Type B pancreatic cell (in vitro differentiated cells): ENCODE measurements at places on chromosomes 11 and 22. TPM values are rescaled to one million over a fixed set of nuclear protein-coding genes. Genes with fewer than 3 reads are reported as not detected.

The SLC2A11 gene
- total RNA-seq, result 19.6 and 32.1 TPM in 2 replicates

The NXPE2 gene
- total RNA-seq, result not detected in 2 replicates

The BAIAP2L2 gene
- total RNA-seq, result 4.5 and 12.1 TPM in 2 replicates

The APOL1 gene
- 5.4 and 6.8 TPM in 2 replicates for total RNA-seq

The P2RX6 gene
- total RNA-seq, result 0.71 and 2.8 TPM in 2 replicates

DNA sequence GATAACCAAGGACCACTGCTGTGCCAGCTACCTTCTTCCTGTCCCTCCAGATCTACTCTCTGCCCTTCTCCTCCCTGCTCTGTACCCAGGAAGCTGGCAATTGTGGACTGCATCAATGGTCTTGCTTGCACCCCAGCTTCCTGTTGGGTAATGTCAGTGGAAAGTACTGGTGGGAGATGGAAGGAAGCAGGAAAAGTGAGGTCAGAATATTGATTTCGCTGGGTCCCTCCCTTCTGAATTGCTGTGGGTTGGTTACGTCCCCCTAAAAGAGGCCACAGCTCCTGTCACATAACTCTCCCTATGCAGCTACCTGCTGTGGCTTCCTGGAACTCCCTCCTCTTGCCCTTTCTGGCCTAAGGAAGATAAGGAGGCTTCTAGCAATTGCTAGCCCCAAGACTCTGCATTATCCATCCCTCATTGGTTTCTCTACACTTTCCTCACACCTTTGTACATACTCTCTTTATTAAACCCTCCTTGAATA, 81.2 kb downstream of the RASSF10 start:
- H3K27ac ChIP-seq, result no peak overlapping the region
- no peak for DNase-seq
- no peaks in the 10 kb centered on the region for H3K36me3 ChIP-seq
- no peaks in the 10 kb centered on the region for H3K4me1 ChIP-seq
- no peak overlapping the region for H3K4me3 ChIP-seq

DNA sequence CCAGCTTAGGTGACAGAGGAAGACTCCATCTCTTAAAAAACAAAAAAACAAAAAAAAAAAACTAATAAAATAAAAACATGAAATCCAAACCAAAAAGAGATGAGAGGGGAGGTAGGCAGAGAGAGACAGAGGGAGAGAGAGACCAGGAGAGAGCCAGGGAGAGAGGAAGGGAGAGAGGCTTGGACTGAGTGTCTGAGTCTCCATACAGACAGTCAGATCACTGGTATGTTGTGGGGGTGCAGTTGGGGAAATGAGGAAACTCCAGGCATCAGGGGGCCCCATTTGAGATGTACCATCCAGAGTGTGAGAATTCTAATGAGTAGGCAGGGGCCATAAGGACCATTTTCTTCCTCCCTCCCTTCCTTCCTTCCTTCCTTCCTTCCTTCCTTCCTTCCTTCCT, 53.1 kb upstream of the SEPTIN5 start:
- no peak overlapping the region for H3K4me3 ChIP-seq
- no peak overlapping the region for H3K27ac ChIP-seq
- peaks cover 15% of the 10 kb centered on the region for H3K4me1 ChIP-seq
- DNase-seq, result peak; percentile 27
- H3K27me3 ChIP-seq, result peaks cover 3% of the 10 kb centered on the region

DNA sequence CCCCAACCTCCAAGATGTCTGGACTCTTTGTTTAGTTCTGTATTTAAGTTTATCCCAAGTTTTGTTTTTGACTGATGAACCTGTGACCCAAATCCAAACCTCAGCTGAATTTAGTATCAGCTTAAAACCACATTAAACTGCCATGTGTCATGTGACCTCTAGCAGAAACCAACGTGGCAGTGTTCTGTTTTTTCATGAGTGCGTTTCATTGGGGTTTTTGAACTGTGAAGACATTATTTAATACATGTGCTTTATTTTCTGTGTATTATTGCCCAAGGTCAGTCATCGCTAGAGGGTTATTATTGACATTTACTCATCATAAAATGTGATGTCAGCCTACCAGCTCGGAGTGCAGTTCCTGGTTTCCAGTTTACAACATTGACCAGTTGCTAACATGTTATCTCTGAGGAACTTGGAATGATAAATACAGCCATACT, 1.8 kb downstream of the TLCD5 start:
- peaks cover 9% of the 10 kb centered on the region for H3K36me3 ChIP-seq
- H3K4me1 ChIP-seq, result peaks cover 22% of the 10 kb centered on the region
- H3K27ac ChIP-seq, result no peak overlapping the region
- H3K27me3 ChIP-seq, result peaks cover 10% of the 10 kb centered on the region
- DNase-seq, result no peak
- peak overlapping the region; percentile 88 for H3K4me3 ChIP-seq

DNA sequence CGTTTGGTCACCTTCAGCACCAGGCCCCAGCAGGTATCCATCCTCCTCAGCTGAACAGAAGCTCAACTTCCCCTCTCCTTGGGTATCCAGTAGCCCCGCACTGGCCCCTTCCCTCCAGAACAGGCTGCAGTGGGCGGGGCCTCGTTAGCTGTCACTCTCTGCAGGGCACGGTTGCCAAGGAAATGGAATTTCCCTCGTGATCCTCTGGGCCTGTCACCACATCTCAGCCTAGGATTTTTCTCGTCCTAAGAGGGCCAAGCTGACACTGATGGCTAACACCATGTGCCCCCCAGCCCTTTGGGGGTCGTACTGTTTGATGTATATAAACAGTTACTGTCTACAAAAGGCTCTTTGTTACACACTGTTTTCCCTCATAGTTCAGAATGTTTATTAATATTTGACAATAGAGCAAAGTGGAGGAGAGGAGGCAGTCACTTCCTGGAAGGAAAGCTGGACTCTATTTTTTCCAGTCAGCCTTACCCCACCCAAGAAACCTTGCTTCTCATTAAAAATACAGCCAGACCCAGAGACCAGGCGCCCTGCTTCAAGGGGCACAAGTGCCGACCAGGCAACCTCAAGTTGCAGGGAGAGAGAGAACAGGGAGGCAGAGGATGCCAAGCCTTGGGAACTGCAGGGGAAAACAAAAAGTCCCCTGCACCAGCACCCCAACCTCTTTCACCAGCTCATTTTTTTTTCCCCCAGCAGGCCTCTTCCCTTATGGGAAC, 44.5 kb downstream of the FEZ1 start:
- H3K4me3 ChIP-seq, result peak overlapping the region; percentile 57
- DNase-seq, result peak; percentile 76
- peak overlapping the region; percentile 61 for H3K27ac ChIP-seq

DNA sequence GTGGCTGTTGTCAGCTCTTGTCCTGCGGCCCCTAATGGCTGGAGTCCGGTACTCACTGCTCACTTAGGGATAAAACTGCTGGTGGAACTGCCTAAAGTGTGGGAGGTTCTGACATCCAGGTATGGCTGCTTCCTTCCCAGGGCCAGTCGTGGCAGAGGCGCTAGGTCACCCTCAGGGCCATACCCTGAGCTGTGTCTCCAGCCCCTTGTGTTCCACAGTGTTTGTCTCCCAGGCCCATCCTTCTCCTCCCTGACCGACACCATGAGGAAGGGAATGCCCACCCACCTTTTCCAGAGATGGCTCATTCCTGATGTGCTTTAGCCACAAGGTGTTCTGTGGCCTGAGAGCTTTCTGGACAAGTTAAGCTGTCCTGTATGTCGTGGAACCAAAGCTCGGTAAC, 12.4 kb upstream of the ACR start:
- peaks cover 11% of the 10 kb centered on the region for H3K27me3 ChIP-seq
- no peak overlapping the region for H3K27ac ChIP-seq
- no peaks in the 10 kb centered on the region for H3K4me1 ChIP-seq
- peaks cover 16% of the 10 kb centered on the region for H3K36me3 ChIP-seq
- no peak for DNase-seq

DNA sequence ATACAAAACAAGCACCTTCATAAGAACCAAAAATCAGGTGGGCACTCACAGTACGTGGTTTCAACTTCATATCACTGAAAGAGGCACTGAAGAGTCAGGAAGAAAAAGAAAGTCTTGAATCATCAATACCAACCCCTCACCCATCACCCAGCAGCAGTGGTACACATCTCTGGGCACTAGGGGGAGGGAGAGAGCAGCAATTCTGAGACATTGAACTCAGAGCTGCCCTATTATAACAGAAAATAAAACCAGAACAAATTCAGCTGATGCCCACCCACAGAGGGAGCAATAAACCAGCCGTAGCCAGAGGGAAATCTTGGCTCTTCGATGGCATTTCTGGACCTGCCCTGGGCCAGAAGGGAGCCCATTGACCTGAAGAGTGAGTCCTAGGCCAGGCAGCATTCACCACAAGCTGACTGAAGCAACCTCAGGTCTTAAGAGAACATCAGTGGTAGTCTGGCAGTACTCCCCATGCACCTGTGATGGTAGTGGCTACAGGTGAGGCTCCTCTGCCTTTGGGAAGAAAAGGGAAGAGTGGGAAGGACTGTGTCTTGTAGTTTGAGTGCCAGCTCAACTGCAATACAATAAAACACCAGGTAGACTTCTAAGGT, 42.2 kb upstream of the FAM181B start:
- no peaks in the 10 kb centered on the region for H3K36me3 ChIP-seq
- H3K4me3 ChIP-seq, result no peak overlapping the region
- H3K4me1 ChIP-seq, result no peaks in the 10 kb centered on the region

DNA sequence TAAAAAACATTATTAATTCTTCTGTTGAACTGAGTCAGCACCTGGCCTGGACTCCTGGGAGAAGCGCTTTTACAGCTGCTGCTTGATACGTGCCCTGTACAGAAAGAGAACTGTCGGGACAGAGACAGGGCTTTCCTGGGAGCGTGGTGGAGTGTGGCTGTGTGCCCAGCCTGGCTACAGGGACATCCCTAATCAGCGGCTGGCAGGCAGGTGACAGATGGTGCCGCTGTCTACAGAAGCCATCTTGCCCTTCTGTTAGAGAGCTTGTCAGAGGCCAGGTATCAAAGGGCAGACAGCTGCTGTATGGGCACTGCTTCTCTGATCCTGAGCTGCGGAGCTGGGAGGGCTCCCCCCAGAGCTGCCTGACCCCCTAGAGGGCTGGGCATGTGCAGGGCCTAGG, 361.8 kb downstream of the TENM4 start:
- H3K27me3 ChIP-seq, result no peaks in the 10 kb centered on the region
- H3K4me3 ChIP-seq, result no peak overlapping the region
- peaks cover 14% of the 10 kb centered on the region for H3K36me3 ChIP-seq
- no peak for DNase-seq
- H3K4me1 ChIP-seq, result peaks cover 65% of the 10 kb centered on the region
- H3K27ac ChIP-seq, result no peak overlapping the region

DNA sequence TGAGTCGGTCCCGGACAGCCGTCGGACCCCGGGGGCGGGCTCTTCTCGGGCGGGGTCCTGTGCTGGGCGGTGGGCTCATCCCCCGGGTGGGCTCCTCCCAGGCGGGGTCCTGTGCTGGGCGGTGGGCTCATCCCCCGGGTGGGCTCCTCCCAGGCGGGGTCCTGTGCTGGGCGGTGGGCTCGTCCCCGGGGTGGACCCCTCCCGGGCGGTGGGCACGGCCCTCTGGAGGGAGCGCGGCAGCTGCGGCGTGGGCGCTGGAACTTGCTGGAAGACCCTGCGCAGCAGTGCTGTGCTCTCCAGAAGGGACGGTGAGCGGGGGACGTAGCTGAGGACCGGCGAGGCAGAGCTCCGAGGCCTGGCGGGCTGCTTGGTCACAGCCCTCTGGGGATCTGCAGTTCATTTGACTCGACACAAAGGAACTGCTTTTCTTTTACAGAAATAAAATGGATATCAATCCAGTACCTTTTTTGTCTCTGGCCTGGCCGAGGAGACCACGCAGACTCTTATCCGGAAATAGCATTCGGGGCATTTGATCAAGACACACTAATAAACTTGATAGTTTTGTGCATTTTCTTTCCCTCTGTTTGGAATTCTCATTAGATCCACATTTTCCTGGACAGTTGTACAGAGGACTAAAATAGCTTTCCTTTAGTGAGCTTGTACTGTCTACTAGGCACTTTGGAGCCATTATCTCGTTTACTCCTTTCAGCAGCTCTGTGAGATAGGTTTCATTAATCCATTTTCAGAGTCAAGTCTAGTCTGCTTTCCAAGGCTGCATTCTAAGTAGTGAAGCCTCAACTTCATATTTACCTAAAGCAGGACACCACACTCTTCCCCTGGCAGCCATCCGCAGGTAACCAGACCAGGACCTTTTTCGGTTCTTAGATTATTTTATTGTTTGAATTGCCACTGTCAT, 812 bp downstream of the JAM3 start:
- H3K27ac ChIP-seq, result no peak overlapping the region
- H3K4me1 ChIP-seq, result peaks cover 20% of the 10 kb centered on the region
- H3K36me3 ChIP-seq, result peaks cover 4% of the 10 kb centered on the region
- H3K4me3 ChIP-seq, result peak overlapping the region; percentile 81
- peaks cover 59% of the 10 kb centered on the region for H3K27me3 ChIP-seq
